Activated T-helper 1 cell treated with anti-CD3 and anti-CD28 coated beads, Interleukin-2, amount 50 U/mL, for 16 hours (primary cell): ENCODE measurements at places on chromosomes 3 and 15.
A peak's percentile ranks its signal among the peaks of the same experiment; 100 is the strongest.

GRCh38 chr3:184541886-184542562, 19.6 kb upstream of the EPHB3 start:
- DNase-seq = no peak

- DNase-seq = no peak
These were observed 271.0 kb upstream of the GADL1 start for GRCh38 chr3:31165399-31165860.

DNA sequence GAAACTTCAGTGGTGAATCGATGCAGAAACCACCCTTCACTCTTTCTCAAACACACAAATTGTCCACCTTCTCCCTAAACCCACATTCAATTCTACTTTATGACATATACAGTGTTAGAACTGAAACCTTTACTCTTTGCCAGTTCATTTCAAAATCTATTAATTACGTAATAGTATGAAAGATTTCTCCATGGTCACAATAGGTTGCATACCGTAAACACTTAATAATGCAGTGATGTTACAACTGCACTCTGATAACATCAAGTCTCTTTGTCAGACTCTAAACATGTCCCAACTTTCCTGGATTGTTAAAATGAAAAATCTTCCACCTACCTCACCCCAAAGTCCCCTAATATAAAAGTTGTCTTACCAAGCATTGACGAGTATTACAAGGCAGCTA, 111.8 kb upstream of the PROK2 start:
- no peak for DNase-seq

GRCh38 chr3:170563712-170564423, 22.0 kb downstream of the SLC7A14 start:
- no peak for DNase-seq

GRCh38 chr3:111616417-111617105, 21.4 kb upstream of the ZBED2 start:
- DNase-seq = peak; percentile 45

- DNase-seq = no peak
These were observed 2.5 kb upstream of the HACD2 start for GRCh38 chr3:123587401-123587800.

GRCh38 chr15:93730724-93731123, 500.6 kb upstream of the MCTP2 start:
- DNase-seq = no peak

DNA sequence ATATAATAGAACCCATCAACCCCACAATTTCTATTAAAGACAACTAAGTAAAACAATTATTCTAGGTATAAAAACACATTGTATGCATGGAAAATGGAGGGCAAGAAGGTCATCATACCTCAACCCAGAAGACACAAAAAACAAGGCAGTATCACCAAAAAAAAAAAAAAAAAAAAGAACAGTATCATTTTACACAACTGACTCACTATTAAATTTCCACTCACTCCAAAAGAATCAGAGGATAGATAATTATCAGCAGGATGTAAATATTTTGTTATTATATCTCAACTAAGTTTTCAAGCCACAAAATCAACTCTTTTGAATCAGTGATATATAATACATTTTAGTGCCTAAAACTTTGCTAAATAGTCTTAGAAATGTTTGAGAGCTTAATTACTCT, 55.0 kb downstream of the CLASP2 start:
- DNase-seq = no peak

- DNase-seq = no peak
These were observed 2.8 kb upstream of the ACSBG1 start for GRCh38 chr15:78237146-78237545.

DNA sequence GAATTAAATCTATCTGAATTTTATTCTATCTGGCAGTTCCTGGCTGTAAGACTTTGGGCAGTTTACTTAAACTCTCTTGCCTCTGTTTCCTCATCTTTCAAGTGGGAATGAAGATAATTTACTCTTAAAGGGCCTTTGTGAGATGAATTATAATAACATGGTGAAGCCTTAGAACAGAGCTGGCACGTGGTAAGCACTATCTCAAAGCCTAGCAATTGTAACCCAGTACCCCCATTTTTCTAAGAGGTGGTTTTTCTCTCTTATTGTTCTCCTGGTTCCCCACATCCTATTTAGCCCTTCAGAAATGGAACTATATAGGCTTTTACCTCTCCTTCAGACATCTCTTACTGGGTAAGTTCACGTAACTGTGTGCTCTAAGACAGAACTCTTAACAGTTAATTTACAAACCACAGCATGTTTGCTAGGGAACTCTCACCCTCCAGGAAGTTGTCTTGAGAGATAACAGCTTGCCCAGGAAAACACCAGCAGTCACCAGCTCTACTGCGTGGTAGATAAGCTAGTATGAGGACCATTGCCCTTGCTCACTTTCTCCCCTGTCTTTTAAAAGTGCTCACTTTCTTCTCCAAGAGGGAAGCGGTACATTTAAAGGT, 12.3 kb upstream of the CRBN start:
- DNase-seq = no peak

DNA sequence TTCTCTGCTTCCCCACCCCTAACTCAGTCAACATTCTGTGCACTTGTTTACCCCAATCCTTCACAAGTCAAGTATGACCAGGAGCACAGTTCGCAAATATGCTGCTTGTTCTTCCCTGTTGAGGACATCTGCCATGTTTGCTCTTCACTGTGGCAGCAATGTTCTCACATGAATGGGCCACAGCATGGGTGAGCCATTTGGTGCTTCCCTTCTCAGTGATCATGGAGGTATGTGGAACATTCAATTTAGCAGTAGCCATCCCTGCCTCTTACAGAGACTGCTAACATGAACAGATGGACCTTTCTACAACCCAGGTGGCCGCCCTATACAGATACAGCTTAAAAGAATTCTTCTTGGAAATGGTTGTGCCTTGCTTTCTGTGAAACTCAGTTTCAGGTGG, 660.1 kb upstream of the SGO1 start:
- DNase-seq = no peak

DNA sequence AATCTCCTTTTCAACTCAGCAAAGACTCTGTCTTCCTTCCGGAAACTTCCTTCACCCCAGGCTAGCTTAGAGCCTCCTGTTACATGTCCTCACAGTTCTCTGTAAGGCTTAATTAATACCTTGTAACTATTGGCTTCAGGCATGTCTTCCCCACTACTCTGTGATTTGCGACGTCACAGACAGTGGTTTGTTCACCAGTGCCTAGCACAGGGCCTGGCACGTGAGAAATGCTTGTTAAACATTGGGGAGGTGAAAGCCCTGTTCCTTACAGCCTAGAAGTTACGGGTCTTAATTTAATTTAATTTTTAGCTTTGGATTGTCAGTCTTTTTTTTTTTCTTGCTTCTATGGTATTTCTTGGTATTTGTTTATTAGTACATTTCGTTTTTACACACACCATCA, 36.4 kb upstream of the CACNA2D3 start:
- DNase-seq = no peak

- DNase-seq = no peak
These were observed 13.9 kb downstream of the NR1I2 start for GRCh38 chr3:119795849-119796248.

DNA sequence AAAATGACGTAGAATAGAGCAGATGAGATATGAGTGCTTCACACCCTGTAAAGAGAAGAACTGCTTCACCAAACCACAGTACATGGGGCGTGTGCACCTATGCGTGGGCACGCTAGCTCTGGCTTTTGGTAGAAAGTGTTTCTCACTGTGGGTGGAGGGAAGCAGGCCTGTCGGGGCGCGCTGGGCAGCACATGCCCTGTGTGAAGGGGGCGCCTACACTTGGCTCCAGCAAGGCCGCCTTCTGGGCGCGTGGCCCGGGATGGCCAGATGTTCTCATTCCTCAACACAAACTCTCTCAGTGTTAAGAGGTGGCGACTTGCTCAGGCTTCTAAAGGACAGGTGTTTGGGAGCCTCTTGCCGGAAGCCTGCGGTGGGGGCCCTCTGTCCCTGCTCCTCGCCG, 90.0 kb downstream of the FBLN2 start:
- no peak for DNase-seq
